Activated CD8-positive, alpha-beta memory T cell treated with anti-CD3 and anti-CD28 coated beads for 1 hour (primary cell): ENCODE measurements at places on chromosomes 5 and 9.

GRCh38 chr5:72223371-72223770, 96.7 kb downstream of the MRPS27 start:
- no peak for DNase-seq

GRCh38 chr9:121984726-121985402, 108.2 kb downstream of the TTLL11 start:
- no peak for DNase-seq

DNA sequence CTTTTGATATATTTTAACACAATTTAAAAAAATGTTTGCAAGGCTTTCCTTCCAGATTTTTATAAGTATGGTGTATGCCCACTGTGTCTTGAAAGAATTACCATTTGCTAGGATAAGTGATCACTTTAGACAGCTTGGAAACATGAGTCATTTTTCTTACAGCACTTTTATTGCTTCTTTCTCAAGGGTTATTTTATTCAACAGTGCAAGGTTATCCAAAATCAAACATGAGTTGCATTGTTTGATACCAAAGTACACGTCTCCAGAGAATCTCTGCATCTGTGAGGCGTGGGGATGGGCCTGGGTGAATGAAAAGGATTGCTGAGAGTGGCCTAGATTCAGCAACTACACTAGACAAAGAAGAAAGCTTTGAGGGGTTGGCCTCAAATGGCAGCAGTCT, 329.6 kb downstream of the ADAMTS6 start:
- no peak for DNase-seq

GRCh38 chr5:28880936-28881335, 1842.5 kb upstream of the CDH9 start:
- DNase-seq: no peak

GRCh38 chr9:121711797-121712196, 60.4 kb downstream of the DAB2IP start:
- DNase-seq: no peak

DNA sequence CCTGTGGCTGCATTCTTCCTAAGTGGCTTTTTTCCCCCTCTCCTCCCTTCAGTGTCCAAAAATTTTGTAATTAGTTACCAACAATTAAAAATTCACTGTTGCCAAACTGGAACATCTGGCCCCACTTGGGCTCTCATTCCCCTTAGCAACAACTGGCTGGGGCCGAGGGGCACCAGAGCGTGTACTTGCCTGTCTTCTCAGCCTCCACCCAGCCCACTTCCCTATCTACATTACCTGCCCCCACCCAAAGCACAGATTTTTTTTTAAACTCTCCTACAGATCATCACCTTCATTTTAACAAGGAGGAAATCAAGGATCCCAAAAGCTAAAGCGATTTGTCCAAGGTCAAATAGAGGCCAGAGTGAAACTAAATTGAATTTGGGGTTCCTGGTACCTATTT, 278.8 kb downstream of the EBF1 start:
- no peak for DNase-seq

GRCh38 chr5:14252793-14253192, 109.7 kb downstream of the TRIO start:
- no peak for DNase-seq

DNA sequence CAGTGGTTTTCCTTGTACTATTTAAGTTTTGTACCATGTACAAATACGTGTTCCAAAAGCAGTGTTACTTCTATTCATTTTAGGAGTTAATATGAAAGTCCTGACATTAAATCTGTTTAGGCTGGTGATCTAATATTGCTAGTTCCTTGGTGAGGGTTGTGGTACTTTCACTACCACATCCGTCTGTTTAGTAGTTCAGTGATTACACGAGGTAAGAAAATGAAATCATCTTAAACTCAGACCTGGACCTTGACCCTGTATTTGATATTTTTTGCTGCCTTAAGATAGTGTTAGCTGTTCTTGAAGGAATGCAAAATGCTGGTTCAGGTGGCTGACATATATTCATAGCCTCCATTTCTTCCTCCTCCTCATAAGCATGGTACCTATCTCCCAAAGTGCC, 50.3 kb downstream of the MTAP start:
- no peak for DNase-seq

DNA sequence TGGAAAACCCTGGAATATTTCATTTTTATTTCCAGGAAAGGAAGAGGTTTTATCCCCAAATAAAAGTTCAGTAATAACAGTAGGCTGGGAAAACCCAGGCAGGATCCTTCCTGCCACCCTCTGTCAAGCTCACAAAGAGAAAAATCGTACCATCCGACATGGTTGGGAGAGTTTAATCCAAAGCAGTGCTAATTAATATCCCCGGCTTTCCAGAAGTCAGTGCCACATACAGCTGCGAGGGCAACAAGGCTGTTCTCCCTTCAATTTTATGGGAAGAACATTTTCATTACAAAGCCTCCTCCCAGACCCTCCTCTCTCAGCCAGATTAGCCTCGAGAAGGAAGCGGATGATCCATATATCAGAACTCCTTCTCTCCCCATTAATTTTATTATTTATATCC, 95.5 kb downstream of the PAX5 start:
- no peak for DNase-seq

GRCh38 chr5:80964491-80964890, 4.3 kb downstream of the RASGRF2 start:
- no peak for DNase-seq

DNA sequence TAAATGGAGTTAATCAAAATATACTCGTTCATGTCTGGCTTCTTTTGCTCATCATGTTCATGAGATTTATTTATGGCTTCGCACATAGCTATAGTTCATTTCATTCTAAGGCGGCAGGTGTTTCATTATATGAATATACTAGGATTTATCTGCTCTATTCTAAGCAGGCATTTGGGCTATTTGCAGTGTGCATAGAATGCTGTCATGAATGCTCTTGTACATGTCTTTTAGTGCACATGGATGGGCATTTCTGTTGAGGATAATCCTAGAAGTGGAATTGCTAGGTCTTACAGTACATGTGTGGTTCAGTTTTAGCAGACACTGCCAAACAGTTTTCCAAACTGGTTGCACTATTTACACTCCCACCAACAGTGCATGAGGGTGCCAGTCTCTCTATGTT, 285.3 kb upstream of the ADRA1B start:
- no peak for DNase-seq

DNA sequence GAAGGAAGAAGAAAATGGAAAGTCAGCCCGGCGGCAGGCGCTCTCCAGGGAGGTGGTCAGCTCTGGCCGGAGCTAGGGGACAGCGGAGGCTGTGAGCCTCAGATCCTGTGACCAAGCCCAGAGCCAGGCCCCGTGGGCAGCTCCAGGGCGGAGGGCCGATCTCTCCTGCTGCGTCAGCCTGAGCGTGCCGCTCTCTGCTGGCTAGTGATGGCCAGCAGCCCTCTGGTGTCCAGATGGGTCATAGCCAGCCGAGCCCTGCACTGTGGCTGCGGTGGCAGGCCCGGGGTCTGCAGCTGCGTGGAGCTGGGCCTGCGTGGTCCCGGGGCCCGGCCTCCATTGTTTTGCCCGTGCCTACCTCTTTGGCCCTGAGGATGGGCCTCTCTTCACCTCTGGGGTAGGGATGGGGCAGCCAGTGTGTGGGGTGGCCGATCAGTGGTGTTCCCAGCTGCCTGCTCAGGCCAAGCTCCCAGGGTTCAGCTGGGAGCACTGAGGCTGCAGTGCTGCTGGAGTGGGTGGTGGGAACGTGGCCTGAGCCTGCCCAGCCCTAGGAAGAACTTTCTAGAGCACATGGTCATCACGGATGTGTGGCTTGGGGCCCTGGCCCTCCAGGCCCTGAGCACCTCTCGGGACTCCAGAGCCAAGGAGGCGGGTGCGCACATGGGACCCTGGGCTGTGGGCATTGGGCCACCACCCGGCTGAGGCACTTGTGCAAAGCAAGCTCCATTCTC, 17.1 kb upstream of the NRARP start:
- no peak for DNase-seq

DNA sequence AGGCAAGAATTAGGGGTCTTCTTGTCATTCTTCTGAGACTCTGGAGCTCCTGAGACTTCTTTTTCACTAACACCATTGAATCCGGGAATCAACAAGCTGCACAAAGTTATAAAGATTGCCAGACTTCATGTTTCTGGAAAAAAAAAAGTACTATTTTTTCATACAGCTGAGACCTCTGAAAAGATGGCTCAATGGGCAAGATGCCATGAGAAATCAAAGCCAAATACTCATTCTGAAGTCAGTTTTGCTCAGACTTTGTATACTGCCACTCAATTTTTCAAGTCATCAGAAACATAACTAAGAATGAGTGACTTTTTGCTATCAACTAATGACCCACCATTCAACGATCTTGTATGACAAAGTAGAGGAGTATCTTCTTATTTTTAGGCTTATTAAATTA, 512.0 kb downstream of the RAB3C start:
- DNase-seq: no peak

DNA sequence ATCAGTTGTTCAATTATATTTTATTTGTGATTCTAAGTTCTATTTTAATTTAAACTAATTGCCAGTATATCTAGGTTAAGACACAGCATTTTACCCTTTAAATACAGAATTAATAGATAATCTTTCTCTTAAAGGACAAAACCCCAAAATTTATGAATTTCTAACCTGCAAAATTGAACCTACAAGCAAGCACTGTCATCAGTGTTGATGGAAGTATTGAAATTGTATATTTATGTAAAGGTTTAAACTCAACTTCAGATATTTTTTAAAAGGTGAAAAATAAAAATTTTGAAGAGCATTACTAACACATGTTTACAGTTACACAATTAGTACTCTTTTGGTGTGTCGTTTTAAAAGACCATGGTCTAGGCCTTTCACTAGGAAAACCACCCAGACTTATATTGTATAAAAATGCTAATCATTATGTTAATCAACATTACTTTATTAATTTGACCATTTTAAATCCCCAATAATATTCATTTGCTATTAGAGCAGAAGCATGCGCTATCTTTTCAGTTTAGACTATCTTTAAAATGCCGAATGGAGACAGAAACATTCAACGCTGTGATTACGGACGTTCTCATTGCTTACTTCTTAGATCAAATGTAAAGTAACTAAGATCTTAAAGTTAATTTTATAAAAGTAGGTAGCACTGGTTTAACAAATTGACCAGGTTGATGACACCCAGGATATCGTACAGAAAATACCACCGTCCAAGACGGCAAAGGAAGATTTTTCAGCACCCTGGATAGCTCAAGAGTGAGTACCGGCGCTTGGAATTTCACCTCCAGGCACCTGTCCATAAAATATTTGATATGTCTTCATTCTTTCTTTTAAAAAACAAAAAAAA, 3.2 kb downstream of the OTP start:
- DNase-seq: no peak

DNA sequence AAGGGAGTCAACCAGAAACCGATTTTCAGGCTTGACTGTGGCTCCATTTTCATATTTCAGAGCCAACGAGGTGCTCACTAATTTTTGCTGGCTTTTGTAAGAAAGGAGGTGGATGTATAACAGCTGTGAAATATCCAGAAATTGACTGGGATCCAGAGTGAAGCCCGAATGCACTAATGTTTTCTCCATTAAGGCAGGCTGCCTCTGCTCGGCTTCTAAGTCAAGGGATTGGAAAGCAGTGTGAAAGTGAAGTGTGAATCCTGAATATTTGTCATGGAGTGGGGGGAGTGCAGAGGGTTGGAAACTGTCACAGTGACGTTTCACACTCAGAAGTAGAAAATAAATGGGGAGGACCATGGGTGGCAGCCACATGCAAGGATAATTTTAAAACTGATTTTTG, 237.4 kb downstream of the GOLPH3 start:
- DNase-seq: no peak

DNA sequence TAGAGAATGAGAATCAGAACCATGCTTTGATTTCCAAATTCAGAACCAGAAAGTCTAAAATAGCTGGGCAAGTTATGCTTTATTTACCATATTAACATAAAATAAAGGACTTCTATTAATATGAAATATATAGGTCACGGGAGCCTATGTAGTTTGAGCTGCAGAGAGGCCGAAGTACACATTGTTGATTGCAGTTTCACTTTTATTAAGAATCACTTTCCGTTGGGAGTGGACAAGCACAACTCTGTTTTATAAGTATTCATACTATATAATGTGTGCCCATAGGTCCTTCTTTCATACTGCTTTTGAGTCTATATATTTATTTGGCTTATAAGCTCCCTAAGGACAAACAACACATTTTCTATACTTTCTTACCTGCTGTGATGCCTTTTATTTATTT, 58.7 kb upstream of the DMRT3 start:
- no peak for DNase-seq

DNA sequence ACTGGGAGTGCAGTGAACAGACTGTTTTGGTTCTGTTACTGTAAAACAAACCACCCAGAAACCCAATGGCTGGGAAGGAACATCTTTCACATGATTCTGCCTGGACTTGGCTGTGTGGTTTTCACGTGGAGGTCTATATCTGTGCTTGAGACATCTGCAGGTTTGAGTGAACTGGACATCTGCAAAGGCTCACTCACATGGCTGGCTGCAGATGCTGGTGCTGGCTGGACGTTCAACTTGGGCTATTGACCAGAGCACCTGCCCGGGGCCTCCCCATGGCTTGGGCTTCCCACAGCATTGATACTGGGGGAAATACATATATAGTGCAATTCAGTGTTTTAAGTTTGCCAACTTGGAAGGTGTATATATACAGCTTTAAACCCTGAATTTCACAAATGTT, 6.8 kb downstream of the CTSL start:
- DNase-seq: no peak

DNA sequence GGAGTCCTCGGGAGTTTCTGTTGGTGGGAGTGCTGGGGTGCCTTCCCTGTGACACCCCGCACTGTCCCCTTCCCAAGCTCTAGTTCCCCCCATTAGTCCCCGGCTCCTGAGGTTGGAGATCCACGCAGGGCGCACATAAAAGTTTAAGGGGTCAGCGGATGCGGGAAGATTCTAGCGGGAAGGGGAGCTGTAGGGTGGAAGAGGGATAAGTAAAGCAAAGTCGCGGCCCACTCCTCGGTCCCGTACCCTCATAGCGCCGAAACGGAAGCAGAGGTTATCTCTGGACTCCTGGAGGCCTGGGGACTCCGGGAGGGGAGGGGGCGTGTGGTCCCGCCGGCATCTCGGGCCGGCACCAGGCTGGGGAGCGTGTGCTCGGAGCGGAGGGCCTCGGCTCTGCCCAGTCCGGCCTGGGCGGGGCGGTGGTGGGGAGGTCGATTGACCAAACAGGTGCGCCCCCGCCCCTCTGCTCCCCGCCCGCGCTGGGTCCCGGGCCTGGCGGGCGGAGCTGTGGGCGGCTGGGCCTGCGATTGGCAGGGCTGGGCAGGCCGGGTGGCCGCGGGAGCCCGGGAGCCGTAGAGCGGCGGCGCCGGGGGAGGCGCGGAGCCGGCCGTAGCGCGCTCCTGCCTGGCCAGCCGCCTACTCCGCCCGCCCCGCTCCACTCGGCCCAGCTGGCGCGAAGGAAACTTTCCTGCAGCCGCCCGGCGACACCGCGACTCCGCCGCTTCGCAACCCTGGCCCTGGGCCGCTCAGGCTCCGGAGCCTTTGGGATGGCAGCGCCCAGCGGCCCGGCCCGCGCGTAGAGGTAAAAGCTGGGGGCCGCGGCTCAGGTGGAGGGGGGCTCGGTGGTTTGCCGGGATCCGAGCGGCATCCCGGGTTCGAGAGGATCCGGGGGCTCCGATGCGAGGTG, 52.2 kb upstream of the DAB2IP start:
- no peak for DNase-seq
